Stimulated activated CD8-positive, alpha-beta memory T cell treated with anti-CD3 and anti-CD28 coated beads, Interleukin-2, amount 100 ng/mL, for 1 hour (primary cell): ENCODE measurements at places on chromosomes 6 and 20.

DNA sequence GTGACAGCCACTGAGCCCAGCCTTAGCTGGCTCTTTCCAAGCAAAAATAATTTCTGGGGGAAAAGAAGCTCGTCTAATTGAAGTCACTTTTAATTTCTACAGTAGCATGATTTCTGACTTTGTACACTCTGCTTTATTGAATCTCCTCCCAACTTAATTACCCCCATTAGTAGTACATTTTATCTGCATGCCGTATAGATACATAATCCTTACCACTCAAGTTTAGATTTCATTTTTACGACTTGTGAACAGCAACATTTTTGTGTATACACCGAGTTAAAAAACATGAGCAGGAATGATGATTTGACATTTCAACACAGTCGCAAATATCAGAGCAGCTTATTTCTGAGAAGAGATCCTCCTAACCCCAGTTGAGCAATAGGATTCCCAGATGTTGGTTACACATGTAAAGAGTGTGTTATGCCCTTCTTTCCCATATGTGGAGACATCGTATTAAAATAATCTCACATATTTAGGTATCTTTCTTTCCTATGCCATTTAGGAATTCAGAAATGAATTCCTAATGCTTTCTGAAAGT, 127.3 kb upstream of the MTHFD1L start:
- no peak for DNase-seq

DNA sequence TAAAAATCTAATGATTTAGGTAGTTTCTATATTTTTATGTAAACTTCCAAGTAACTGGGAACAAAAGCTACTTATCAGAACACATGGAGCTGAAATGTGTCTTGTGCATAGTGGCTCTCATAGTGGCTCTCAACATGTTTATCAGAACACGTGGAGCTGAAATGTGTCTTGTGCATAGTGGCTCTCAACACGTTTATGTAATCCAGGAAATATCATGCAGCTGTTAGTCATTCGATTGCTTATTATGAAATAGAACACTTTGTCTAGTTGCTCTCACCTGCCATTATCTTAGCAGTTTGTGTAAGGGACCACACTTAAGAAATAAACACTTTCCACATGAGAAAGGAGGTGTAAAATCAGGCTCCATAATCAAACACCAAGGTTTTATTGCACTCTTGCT, 119.2 kb upstream of the ASCC3 start:
- DNase-seq, result no peak

- DNase-seq, result no peak
These were observed 665.7 kb upstream of the GJE1 start for GRCh38 chr6:141467041-141467440.

DNA sequence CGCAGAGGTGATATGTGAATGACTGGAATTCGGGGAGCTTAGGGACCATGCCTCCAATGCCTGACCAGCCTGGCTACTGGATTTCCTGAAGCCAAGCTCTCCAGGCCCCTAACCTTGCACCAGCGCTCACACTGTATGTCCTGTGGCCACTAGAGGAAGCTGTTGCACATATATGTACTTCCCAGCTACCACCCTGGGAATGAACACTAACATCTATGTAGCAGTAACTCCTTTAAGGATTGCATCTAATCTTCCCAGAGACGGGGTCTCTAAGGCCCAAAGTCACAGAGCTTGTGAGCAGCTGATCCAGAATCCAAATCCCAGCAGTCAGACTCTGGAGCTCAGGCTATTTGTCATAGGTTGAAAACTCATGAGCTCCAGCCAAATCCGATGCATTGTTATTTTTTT, 20.4 kb upstream of the BPIFB1 start:
- DNase-seq, result no peak

GRCh38 chr6:5125152-5126006, 40.2 kb downstream of the PPP1R3G start:
- no peak for DNase-seq

DNA sequence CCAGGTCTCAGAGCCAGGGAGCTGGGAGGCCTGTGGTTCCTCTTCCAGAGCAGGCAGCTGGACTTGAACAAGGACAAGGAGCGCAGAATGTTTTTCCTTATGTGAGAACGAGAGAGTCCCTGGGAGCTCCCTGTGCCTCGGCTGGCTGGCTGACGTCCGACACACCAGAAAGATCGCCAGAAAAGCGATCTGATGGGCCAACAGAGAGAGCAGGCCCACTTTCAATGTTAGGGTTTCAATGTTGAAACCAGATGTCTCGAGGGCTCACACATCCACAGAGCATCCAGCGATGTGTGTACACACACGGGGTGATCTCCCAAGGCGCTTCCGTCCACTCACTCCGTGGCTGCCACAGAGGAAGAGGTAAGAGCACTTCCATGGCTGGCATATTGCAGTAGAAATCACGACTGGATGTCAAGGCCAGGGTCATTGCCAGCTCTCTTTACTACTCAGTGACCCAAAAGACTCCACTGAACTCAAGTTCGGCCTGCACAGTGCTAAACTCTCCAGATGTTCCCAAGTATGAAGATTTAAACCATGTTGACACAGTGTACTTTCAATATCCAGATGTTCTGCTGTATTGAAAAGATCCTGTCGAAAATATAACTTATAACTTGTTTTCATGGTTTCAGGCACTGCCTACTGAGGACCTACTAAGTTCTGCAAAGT, 70.8 kb upstream of the FOXC1 start:
- DNase-seq, result no peak

DNA sequence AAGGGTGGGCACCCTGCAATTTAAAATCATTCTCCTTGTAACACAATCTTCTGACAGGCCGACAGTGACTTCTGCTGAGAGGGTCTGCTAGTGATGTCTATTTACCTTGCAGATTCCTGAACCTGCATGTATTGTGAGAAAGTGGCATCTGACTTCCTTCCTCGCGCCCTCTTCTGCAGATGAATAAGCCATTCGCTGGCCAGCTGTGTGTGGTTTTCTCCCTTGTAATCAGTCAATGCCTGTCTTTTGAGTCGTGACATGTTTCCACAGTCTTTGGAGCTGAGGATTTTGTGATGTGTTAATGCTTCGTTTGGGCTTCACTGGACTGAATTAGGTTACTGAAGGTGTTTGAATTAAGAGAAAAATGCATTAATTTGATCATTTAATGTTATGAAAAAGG, 125.3 kb downstream of the GRM1 start:
- no peak for DNase-seq

DNA sequence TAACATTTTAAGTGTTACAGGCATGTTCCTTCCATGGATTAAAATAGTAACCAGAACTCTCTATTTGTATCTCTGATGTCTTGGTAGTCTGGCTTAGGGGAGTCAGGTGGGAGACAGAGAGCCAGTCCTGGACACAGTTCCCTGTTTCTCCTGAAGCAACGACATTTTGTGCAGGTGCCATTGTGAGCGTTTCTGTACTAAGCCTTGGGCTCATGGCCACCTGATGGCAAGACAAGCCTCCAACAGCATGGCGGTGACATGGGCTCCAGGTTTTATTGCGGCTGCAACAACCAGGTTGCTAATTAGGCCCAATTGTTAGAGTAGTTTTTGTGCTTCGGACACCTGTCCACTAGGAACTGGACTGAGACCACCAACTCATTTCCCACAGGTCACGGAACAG, 105.3 kb downstream of the PRDM13 start:
- no peak for DNase-seq

- no peak for DNase-seq
These were observed 145.4 kb downstream of the FOXA2 start for GRCh38 chr20:22438926-22439325.

DNA sequence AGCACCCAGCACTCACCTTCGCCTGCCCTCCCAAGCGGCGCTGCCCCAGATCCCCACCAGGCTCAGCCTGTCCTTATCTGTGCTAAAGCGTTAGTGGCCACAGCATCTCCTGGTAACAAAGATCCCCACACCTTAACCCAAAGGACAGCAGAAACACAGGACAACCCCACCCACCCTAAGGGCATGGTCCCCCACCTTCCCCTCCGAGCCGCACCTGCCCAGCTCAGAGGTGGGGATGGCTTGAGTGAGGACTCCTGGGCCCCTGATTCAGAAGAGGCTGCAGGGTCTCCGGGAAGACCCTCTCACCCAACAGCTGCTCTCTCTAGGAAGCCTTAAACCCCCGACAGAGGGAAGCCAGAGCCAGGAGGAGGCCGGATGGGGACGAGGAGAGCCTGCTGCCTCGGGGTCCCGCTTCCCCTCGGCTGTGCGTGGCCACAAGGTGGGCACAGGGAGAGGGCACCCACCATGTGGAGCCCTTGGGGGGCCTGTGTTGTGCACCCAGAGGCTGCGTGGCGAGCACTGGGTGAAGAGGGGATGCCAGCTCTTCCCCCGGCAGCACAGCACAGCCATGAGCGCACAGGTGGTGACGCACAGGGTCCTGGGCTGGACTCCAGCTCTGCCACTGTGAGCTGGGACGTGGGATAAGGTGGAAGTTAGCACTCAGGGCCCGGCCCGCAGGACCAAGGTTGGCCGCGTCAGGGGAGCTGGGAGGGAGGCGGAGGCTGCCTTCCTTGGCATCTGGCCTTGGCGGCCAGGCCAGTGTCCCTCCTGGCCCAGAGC, 31.9 kb upstream of the MRGBP start:
- no peak for DNase-seq

DNA sequence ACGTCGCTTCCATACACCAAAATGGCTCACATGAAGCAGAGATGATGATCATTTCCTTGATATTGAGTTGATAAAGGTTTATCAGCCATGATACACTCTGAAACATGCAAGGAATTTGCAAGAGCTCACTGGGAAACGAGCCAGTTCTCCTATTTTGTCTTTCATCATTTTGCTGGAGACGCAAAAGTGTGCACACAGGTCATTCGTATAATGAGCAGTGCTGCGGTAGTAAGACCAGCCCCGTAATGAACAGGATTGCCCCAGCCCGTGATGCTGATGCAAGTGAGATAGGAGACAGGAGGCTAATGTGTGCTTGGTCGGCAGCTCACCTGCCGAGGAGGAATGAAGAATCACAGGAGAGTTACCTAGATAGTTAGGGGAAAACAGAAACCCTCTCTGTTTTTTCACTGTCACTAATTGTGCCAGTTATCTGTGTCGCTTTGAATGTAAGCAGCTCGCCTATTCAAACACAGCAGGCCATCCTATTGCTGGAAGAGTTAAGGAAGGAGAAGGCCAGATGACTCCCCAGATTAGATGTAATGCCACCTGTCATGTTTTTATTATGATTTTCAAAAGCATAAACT, 391.8 kb downstream of the SAMD5 start:
- no peak for DNase-seq

GRCh38 chr6:128208851-128209580, 308.2 kb upstream of the THEMIS start:
- DNase-seq, result no peak

DNA sequence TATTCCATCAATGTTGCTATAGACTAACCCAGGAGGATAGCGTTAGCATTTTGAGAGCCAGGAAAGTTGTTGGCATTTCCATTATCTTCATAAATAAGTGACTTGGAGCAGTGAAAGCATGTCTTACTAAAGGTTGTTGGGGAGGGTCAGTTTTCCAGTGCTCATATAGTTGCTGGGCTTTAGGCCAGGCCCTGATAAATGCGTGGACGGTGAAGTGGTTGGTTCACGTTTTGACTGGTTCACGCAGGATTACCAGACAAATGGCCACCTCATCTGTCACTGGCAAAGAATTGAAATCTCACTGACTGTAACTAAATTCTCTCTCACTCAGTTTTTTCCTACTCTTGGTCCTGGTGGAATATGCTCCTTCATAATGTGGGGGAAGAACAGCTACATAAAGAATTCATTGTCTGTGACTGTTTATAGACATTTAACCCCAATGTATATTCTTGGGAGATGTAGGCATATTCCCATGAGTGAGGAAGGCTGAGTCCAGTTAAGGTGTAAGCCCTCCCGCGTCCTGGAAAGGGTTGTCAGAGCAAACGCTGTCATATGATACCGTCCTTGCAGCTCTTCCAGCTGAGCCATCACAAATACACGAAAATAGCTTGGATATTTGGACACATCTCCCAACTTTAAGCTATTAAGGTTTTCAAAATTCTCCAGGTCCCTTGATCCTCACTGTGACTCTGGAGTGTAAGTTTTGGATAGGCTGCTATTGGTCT, 27.8 kb downstream of the LRRC1 start:
- no peak for DNase-seq

DNA sequence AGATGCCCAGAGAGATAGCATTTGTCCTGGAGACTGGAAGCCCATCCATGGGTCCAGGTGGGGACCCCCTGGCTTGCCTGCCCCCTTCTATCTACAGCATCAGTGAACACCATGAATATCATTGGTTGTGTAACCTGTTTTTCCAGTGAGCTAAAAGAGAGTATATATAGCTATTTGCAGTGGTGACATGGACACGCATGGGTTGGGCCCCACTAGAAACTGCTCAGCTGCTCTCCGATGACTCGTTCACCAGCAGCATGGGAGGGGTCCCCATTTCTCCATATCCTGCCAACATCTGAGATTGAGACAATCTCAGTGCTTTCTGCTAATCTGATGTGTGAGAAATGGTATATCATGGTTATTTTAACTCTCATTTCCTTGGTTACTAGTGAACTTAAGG, 4.0 kb upstream of the ZC3H12D start:
- no peak for DNase-seq

DNA sequence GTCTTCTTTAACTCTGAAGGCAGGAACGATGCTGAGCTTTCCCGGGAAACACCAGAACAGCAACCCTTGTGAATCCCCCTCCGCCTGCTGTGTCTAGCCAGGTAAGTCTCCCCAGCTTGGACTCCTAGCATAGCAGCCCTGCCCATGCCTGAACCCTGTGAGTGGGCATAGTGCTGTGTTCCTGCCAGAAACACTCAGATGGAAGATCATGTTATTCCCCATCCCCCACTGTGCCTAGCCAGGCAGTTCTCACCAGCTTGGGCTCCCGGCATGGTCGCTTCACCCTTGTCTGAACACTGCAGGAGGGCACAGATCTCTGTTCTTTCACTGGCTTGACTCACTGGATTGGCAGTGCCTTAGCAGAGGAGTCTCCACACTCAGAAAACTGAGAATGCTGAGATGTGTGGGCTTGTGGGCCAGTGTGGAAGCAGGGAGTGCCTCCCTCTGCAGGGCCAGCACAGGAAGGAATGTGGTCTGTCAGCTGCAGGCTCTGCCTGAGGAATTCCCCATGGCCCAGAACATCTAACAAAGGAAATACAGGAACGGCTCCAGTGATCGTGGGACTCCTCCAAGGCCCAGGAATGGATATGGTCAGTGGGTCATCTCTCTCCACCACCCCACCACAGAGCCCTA, 440.1 kb upstream of the ADGRB3 start:
- no peak for DNase-seq

- DNase-seq, result no peak
These were observed 56.1 kb upstream of the FOXQ1 start for GRCh38 chr6:1255636-1256365.

GRCh38 chr20:12967932-12968331, 40.8 kb upstream of the SPTLC3 start:
- no peak for DNase-seq

- no peak for DNase-seq
These were observed 170.4 kb downstream of the HTR1B start for GRCh38 chr6:77292564-77293546.

DNA sequence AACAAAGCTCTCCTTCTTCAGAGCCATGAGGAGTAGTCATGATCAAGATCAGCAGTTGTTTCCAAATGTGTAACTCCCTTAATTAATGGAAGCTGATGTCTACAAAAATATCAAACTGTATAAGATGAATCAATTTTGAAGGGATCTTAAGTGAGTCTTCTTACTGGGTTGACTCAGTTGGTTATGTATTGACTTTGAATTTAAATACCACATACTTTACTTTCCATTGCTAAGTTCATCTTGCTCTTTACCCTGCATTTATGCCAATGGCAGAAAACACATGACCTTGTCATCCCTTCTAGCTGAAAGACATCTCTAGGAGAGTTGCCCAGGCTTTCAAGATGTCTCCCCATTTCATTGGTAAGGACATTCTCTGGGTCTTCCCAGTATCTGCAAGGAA, 123.2 kb upstream of the STMND1 start:
- no peak for DNase-seq

GRCh38 chr20:62925420-62926228, 681 bp downstream of the DIDO1 start:
- no peak for DNase-seq
